ENCODE measurements at places on chromosomes 16 and 17.

DNA sequence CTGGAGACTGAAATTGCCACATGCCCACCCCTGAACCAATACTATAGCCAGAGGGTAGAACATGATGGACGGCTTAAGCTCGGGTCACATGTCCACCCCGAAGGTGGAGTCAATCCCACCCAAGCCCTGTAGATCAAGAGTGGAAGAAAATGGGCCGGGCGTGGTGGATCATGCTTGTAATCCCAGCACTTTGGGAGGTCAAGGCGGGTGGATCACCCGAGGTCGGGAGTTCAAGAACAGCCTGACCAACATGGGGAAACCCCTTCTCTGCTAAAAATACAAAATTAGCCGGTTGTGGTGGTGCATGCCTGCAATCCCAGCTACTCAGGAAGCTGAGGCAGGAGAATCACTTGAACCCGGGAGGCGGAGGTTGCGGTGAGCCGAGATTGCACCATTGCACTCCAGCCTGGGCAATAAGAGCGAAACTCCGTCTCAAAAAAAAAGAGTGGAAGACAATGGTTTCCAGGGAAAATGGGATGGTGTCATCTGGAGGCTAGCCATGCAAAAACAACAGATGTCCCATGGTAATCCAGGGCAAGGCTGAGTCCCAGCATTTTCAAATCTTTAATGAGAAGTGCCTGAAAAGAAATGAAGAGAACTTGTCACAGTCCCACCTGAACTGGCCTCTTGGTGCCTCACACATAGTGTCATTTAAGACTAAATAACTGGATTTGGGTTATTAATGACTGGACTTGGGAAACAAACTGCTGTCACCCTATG, 30.1 kb downstream of the CD300LF start:
- DNase-seq, result no peak

DNA sequence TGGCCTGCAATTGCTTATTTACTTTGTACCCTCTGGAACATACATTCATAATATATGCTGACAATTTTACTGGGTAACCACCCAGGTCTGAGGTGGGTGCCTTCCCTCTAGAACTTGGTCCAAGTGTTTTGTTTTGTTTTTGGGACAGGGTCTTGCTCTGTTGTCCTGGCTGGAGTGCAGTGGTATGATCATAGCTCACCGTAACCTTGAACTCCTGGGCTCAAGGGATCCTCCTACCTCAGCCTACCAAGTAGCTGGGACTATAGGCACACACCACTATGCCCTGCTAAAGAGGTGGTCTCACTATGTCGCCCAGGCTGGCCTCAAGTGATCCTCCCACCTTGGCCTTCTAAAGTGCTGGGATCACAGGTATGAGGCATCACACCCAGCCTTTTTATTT, 11.2 kb upstream of the CTCF start:
- DNase-seq, result no peak

- no peak for DNase-seq
Observed at GRCh38 chr17:39187152-39187830, 10.2 kb downstream of the CACNB1 start.

DNA sequence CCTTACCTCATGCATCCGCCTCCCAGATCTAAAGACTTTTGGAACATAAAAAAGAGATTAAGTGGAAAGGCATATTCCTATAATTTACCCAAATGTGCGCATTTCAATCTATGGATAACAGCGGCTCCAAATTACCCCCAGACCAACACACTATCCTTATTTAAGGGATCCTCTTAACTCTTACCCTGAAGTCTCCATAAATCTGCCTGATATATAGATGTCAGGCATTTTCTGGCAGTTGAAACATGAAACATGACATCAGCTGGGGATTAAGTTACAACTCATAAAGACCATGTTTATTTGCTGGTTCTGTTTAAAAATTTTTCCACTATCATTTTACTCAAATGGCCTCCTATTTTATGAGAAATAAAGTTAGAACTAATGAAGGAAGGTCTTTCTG, 478.5 kb upstream of the SALL1 start:
- DNase-seq, result no peak

DNA sequence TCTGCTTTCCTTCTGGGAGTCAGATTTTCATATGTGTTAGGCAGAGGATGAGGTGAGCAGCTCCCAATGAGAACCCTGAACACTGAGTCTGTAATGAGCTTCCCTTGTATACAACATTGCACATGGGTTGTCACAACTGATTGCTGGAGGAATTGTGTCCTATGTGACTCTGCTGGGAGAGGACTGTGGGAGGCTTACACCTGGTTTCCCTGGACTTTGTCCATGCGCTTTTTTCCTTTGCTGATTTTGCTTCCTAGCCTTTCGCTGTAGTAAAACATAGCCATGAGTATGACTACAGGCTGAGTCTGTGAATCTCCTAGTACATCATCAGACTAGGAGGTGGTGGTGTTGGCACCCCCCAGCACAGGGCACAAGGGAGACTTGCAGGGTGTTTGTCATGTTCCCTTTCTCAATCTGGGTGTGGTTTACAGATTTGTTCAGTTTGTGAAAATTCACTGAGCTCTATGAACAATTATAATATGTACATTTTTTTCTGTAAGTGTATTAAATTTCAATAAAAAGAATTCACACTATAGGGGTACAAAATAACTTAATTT, 1.7 kb upstream of the PLK1 start:
- DNase-seq, result no peak

DNA sequence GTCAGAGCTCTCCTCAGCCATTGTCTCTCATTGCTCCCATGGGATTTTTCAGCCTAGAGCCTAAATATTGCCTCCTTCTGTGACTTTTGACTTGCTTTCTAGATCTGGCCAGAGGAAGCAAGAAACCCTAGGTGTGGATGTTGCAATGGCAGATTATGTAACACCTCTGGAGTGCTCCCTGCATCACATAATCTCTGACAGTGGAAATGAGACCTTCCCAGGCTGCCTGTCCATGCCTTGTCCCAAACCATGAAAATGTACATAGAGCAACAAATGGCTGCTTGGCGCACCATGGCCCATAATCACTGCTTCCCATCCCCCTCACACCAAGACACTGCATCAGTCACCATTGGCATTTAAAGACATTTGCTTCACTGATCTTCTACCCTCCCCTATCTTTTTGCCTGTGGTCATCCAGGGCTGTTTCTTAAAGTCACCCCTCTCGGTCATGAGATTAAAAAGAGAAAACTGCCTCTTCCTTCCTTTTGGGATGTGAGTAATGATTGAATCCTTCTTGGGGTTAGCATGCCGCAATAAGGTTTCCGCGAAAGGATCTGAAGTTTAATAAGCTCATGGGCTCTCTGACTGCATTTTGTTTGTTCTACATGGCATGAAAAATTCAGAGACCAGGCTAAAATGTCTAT, 34.2 kb upstream of the CCL2 start:
- DNase-seq, result no peak

DNA sequence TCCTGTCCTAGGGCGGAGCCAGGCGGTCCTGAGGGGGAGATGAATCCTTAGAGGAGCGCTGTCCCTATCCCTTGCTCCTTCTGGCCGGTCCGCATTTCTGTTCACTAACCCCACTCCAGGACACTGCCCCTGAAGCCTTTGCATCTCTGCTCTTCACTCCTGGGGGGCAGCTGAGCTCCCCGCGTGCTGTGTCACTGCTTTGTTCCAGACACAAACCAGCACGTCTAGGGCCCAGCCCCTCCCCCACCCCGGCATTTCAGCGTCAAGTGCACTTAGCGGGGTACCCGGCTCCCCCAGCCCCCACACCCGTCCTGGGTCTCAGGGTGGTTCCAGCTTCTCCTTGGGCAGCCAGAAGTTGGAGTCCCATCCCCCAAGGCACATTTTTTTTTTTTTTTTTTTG, 8.9 kb downstream of the CORO6 start:
- DNase-seq, result no peak

DNA sequence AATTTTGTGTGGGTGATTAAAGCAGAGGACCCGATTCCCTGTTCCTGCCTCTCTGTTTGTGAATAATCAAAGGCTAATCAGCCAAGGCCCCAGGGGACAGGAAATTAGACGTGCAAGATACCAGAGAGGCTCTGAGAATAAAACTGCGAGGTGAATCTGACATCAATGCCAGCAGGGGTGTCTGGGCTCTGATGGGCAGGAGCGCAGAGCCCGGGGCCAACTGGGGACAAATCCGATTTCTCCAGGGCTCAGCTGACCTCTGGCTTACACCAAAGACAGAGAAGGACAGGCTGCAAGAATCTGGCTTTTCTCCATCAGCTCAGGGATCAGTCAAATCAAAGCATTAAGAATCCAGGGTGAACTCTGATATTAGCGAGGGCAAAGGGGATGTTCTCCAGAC, 174.3 kb downstream of the XYLT1 start:
- DNase-seq, result no peak

DNA sequence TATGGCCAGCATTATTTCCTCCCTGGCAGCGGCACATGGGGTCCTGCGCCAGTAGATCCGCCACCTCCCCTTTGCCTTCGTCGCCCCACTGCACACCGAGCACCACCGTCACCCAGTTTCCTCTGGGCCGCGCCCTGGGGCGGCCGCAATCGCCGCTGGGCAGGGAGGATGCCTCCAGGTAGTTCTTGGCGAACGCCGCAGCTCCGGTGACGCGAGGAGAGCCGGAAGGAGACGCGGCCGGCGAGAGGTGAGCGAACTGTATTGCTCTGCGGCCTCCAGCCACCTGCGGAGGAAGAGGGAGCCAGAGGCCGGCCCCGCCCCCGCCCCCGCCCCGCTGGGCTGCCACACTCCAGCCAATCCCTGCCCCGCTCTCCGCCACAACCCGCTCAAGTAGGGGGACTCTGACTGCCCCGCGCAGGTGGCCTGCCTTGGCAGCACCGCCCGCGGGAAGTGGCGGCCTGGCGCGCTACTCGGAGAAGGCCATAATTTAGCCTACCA, 11.8 kb upstream of the SLFN13 start:
- peak; percentile 52 for DNase-seq

GRCh38 chr17:9648521-9649110, 3.3 kb downstream of the USP43 start:
- no peak for DNase-seq

DNA sequence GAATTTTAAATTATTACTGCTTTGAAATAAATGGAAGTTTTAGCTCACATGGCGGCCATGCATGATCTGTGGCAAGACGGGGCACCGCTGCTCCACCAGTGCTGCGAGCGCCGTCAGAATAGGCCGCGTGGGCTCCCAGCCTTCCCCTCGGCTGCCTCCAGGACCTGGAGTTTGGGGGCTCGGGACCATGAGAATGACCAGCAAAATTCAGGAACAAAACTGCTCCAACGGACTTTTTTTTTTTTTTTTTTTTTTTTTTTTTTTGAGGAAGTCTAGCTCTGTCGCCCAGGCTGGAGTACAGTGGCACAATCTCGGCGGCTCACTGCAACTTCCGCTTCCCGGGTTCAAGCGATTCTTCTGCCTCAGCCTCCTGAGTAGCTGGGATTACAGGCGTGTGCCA, 38.3 kb upstream of the AKAP1 start:
- no peak for DNase-seq

GRCh38 chr17:68290955-68291835, at the start of the genes ARSG and SLC16A6:
TSS of gene ARSG (plus strand) at chr17:68291495. CDS start at chr17:68307494, 15,999 bp downstream.
TSS of gene SLC16A6 (minus strand) at chr17:68291127. CDS start at chr17:68278320, 12,807 bp downstream.
- DNase-seq, result peak; percentile 90

DNA sequence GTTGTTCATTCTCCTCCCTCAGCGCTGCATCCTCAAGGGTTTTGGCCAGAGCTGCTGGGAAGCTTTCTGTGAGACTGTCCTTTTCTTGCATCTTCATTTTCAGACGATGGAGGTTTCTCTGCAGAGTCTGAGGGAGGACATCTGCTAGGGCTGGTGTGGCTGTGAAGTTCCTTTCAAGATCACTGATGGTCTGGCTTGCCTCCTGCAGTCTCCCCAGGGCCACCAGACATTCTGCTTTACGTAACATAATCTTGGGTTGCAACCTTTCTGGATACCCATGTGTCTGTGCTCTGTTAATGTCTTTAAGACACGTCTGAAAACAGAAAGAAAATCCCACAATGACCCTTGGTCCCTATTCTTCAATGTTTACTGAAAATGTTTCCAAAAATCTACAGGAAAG, 29.0 kb downstream of the SMYD4 start:
- DNase-seq, result no peak

DNA sequence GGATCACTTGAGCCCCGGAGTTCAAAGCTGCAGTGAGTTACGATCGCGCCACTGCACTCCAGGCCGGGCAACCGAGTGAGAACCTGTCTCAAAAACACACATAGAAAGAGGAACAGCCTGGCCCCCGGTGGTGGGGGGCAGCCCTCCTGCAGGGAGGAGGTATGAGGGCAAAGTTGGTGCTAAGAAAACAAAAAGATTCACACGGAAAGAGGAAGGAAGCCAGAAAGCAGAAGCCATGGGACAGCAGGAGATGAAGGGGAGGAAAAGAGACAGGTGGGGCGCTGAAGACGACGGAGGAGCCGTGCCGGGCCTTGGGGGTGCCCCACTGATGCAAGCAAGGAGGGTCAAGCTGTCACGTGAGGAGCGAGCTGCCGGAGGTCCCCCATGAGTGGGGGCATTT, 8.2 kb upstream of the C16orf74 start:
- no peak for DNase-seq

Data from activated CD4-positive, alpha-beta T cell treated with anti-CD3 and anti-CD28 coated beads, Interleukin-2, Interleukin-6, amounts not matched to agents 100 ng/mL and 50 ng/mL, durations not matched to agents 16 hours and 8 hours (primary cell).